ENCODE measurements at places on chromosomes 7 and 10.

- DNase-seq, result peak; percentile 72
Observed at GRCh38 chr7:102721-103120, 89.7 kb upstream of the FAM20C start.

DNA sequence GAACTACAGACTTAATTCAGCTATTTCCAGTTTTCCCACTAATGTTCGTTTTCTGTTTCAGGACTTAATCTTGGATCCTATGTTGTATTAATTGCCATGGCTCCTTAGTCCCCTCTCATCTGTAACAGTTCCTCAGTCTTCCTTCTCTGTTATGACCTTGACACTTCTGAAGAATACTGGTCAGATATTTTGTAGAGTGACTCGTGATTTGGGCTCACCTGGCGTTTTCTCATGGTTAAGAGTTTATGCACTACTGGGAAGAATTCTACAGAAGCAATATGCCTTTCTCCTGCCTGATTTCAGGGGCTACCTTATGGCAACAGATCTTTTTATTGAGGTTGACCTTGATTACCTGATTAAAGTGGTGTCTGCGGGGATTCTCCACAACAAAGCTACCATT is 239.4 kb downstream of the CHCHD3 start:
- DNase-seq, result no peak

GRCh38 chr10:62637249-62638061 is 167.1 kb upstream of the ADO start:
- DNase-seq, result peak; percentile 48

GRCh38 chr10:75999001-75999400 is 567.6 kb downstream of the LRMDA start:
- no peak for DNase-seq

DNA sequence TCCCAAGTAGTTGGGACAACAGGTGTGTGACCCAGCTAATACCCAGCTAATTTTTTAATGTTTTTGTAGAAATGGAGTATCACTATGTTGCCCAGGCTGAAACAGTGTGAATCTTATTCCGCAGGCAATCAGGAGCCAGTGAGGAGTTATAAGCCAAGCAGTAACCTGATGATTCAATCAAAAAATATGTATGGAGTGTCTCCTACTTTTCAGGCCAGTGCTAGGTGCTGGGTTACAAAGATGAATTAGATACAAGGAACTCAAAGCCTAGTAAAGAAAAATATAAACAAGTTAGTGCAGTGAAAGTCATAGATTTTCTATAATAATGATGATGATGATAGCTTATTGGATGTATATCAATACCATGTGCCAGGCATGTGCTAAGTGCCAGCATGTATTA is 13.2 kb upstream of the IFRD1 start:
- DNase-seq, result no peak

DNA sequence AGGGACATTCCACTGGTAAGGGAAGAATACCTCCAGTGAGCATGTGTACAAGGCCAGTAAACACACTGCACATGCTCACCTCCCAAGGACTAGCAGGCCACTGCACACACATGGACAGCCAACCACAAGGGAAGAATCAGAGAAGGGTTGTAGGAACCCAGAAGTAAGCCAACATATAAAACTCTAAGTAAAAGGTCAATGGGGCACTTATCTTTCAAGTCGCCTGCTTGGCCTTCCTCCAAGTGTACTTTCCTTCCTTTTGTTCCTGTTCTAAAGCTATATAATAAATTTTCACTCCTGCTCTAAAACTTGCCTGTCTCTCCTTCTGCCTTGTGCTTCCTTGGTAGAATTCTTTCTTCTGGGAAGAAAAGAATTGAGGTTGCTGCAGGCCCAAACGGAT is 33.0 kb downstream of the ORC5 start:
- no peak for DNase-seq

DNA sequence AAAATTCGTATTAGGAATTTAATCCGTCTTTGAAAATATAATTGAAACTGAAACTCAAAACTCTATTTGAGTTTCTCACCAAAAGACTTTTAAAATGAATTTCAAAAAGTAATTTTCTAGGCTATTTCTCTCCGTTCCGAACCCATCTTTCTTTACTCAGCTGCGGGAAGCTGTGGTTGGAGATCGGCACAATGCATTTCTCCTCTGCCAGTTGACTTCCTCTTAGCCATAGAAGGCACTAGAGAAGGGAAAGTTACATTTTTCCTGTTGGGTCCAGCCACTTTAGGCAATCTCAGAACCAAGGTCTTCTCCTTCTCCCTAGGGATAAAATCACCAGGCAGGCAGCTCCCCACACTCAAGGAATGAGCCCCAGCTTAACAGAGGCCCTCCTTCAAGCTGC is 133.6 kb upstream of the COL1A2 start:
- DNase-seq, result no peak

DNA sequence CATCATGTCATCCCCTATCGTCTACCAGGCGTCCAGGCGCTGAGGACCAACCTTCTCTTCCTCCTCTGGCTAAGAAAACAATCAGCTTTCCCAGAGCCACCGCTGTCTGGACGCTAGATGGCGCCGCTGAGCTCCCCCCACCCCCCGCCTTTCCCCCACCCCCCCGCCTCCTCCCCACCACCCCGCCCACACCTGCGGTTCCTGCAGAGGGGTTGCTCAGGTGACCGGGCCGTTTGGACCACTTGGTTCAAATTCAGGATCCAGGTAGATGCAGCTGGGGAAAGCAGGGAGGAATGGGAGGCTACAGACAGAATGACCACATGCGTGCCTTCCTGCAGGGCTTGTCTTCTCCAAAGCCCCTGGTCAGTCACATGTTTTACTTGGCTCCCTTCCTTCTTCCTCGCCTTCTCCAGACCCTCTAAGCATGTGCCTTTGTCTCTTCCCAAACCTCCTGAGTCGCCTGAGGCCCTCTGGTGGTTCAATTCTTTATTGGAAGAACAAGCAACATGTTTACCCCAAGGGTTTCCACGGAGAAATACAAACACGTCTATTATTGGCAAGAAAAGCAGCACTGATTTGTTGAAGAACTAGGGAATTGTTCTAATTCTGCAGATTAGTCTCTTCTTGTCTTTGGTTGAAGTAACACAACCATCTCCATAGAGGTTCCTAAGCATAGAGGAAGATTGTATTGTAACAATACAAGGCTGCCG is 24.7 kb downstream of the AOC1 start:
- DNase-seq, result peak; percentile 43

DNA sequence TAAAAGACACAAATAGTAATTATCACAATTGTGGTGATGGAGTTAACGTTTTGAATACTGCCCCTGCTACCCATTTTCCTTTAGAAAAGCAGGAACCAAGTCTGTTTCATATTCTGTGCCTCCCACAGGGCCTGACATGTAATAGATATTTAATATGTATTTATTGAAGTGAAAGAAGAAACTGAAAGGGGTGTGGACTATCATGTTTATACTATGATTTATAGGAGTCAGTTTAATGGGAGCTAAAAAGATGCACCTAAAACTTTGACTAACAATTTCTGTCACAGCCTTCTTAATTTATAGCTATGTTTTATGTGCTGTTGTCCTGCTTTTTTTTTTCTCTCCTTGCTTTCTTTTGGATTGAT is 24.1 kb upstream of the BHLHA15 start:
- DNase-seq, result no peak

- peak; percentile 13 for DNase-seq
Observed at GRCh38 chr7:133491846-133492652, 239.2 kb downstream of the EXOC4 start.

GRCh38 chr7:20219446-20220292 is 2.5 kb upstream of the MACC1 start:
- DNase-seq, result peak; percentile 88

DNA sequence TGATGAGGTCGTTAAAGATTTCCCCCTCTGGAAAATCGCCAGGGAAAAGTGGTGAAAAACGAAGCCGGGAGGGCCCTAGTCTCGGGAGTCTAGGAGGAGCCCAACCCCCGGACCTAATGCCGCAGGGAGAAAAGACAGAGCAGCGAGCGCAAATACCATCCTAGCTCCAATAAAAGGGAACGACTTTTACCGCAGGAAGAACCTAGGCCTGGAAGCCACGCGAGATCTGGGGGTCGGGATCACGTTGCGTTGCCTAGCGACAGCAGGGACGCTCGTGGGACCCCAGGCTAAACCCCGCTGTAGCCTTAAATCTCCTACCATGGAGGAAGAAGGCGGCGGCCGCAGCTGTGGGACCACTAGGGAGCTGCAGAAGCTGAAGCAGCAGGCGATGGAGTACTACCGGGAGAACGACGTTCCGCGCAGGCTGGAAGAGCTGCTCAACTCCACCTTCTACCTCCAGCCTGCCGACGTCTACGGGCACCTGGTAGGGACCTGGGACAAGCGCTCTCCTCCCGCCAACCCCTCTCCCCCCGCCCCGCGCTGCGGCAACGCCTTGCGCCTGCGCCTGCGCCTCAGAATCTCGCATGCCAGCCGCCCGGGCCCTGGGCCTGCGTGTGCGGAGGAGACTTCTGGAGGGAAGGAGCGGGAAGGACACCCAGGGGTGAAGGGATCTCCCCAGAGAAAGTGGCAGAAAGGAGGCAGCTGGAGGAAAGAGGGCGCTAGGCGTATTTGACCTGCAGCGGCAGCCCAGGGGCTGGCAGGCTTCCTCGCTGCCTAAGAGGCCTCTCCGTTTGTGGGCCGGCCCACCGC is at the start of gene ENO4:
Gene ENO4 (plus strand): TSS at position 252 of the 810 bp plus-strand sequence. CDS start 68 bp downstream, at position 320.
- peak; percentile 83 for DNase-seq

DNA sequence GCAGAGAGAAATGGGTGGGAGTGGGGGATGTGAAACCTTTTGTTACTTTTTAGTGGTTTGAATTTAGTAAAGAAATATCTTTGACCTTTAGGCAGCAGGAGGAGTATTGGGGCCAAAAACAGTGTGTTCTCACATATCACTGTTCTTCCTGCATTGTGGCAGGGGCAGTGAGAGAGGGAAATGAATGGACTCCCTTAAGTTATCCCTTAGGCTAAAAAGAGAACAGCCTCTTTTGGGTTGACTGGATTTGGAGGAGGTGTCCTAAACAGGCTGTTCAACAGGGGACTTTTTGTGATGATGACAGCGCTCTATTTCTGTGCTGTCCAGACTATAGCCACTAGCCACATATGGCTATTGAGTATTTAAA is 22.3 kb downstream of the ZNF775 start:
- DNase-seq, result no peak

- no peak for DNase-seq
Observed at GRCh38 chr7:155860840-155861479, 48.7 kb upstream of the SHH start.

DNA sequence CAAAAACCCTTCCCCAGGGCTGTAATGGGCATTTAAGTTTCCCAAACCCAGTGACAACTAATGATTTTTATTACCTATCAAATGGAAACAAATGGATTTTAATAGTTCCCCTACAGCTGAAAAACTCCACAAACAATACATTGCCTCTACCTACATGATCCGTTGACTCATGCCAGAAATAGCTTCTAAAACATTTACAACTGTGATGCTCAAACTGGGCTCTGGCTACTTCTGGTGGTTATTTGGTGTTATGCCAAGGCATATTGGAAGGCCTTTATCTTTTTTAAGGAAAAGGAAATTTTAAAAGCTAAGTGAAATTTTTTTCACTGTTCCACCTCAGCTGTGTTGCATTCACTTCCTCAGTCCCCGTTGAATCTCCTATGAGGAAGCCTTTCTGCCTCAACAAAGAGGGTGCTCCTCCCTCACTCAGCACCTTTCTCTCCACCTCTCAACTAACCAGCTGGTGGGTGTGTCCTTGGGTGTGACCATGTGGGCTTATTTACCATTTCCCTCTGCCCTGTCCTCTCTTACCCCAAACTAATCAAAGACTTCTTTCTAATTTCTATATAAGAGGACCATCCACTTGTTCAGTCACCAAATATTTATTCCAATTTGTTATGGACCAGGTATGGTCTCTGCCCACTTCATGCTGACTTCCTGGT is 82.9 kb downstream of the PRTFDC1 start:
- no peak for DNase-seq

GRCh38 chr7:18352339-18353255 is 143.0 kb upstream of the HDAC9 start:
- peak; percentile 84 for DNase-seq

- DNase-seq, result no peak
Observed at GRCh38 chr10:72831696-72832409, 61.7 kb upstream of the OIT3 start.

- DNase-seq, result no peak
Observed at GRCh38 chr7:120539321-120539720, 266.3 kb downstream of the KCND2 start.

GRCh38 chr10:119371704-119372663 is 164.6 kb downstream of the GRK5 start:
- DNase-seq, result no peak

DNA sequence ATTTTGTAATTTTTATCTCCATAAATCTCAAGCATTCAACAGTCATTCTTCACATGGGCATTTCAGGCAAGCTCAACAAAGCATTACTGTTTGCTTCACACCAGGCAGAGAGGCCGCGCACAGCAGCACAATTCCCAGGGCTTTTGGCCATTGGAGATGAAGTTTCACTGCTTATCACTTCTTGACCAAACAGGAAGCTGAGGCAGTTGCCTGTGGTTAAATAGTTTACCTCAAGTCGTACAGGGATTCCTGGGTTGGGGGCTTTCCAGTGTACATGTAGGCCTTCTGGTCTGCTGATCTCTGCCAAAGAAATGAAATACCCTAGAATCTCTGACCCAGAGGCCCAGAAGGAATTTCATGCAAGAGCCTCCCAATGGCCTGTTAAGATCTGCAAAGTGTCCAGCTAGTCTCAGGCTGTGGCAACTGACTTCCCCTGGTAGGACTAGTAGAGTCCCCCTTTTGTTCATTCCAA is 11.2 kb upstream of the PRDX3 start:
- no peak for DNase-seq

GRCh38 chr7:7564323-7564780 is 2.3 kb upstream of the MIOS start:
- peak; percentile 88 for DNase-seq

DNA sequence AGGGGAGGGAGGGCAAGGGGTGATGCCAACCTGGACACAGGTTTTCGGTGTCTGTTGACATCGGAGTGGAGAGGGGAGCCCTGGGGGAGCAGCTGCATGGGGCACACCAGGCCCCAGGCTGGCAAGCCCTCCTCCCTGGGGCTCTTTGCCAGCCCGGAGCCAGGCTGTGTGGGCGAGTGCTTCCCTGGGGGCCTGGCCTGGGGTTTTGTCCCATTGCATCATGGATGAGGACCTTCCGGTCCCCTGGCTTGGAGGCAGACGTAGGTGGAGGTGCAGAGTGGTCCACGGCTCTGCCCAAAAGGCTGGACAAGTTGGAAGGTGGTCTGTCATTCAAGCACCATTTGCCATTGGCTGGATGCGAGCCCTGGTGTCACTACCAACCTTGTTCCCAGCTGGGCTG is 34.8 kb downstream of the ZMIZ1 start:
- DNase-seq, result no peak

- DNase-seq, result no peak
Observed at GRCh38 chr7:74059681-74060588, 23.7 kb upstream of the LIMK1 start.

Measured in foreskin fibroblast (primary cell).